ENCODE measurements at places on chromosomes 2 and 18.

GRCh38 chr2:233654501-233654900, 17.2 kb upstream of the UGT1A9 start:
- DNase-seq, result no peak

GRCh38 chr2:184685999-184686841, 87.9 kb downstream of the ZNF804A start:
- no peak for DNase-seq

GRCh38 chr2:30690126-30690561, 117.1 kb downstream of the CAPN13 start:
- no peak for DNase-seq

GRCh38 chr18:8744038-8744437, 38.7 kb downstream of the MTCL1 start:
- DNase-seq, result no peak

DNA sequence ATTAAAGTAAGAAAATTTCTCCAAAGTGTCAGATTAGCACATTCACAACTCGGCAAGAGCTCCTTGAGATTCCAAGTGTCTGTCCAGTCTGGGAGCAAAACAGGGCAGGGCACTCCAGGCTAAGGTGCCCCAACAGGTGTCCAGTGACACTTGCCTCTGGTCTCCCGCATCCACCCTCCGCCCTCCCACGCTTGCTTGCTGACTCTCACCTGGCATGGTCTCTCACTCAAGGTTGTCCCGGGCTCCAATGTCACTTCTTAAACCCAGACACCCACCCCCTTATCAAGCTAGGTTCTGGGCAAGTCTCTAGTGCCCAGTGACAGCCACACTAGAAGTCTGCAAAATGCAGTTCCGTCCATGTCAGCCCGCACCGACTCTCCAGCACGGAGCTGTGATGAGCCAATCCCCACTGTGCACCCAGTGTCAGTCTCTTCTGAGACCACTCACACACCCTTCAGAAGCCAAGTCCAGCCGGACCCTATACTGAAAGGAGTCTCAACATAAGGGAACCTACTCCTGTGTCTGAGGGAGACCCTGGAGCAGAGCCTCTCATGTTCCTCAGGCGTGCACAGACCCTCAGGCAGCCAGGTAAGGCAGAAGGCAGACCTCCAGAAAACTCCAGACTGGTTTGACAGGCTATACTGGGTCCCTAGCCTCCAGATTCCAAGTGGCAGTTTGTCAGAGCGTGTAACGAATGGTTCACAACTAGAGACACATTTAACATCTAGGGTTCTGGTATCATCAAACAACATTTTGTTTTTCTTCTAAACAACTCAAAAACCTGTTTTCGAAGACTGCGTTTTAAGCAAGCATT, 45.6 kb downstream of the HDLBP start:
- DNase-seq, result no peak

- no peak for DNase-seq
Measured at GRCh38 chr2:180327185-180327584, 320.1 kb upstream of the CWC22 start.

DNA sequence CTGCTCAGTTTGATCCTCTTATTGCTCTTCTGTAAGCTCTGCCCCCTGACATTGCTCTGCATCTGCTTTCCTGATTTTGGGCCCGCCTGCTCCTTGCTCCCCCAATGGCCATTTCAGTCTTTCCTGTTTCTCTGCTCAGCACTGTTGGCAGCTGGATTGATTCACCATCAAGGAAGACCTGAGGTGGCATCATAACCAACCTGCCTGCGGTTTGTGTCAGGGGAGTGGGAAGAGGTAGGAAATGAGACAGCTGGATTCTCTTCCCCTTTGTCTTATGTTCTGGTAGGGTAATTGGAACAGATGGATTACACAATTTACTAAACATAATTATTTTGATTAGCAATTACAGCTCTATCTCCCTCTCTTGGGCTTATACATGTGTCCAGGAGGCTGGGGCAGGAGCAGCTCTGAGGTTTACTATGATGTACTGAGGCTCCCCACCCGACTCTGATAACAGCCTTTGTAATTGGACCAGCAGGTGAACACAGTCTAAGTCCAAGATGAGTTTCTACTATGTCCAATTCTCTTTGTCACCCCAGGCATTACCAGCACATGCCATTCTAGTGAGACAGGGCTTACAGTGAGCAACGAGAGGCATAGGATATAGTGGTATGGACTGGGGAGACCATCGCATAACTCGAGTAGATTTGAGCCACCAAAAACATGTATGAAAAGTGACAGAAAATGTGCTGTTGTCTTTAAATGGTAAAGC, 151.8 kb upstream of the MMADHC start:
- no peak for DNase-seq

- no peak for DNase-seq
Measured at GRCh38 chr2:27191070-27191829, 20.6 kb upstream of the ATRAID start.

DNA sequence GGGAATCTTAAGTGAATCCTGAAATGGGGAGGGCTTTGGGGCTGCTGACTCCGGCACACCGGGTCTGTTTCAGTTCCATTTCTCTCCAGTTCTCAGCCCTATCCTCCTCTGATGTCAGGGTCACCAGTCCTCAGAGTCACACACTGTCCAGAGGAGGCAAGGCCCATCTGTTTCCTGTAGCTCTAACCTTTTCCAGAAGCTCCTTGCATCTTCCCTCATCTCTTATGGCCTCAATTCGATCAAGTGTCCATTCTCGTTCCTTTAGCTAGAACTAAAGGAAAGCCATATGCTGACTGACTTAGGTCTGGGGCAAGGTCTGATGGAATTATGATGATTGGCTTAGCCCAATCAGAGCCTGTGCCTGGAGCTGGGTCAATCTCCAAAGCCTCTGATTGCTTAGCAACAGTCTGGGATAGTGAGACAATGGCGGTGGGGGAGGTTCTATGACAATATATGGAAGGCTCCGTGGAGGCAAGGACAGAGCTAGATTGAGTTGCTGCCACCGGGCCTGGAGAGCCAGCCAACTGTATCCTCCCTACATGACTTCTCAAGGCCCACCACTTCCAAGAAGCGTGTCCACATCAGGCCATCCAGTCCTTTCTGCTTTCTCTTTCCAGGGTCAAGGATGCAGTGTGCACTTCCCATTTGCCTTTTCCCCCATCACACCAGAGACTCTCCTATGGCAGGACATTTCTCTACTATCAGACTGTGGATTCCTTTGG, 5.2 kb downstream of the ANKRD53 start:
- DNase-seq, result no peak

GRCh38 chr2:178514664-178515063, 34.4 kb downstream of the PLEKHA3 start:
- no peak for DNase-seq

DNA sequence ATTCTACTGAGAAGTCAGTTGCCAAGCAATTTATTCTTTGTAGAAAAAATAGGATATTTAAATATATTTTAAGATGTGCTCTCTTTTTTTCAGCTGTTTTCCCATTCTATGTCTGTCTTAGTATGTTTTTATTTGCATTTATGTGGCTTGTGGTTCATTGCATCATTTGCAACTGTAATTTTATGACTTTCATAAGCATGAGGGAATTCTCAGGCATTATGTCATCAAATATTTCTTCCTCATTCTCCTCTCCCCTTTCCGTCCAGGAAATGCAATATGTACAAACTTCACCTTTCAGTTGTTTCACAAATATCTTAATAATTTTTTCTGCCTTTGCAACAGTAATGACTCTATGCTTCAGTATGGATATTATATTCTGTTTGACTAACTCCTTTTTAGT, 560.2 kb upstream of the LRATD1 start:
- no peak for DNase-seq

DNA sequence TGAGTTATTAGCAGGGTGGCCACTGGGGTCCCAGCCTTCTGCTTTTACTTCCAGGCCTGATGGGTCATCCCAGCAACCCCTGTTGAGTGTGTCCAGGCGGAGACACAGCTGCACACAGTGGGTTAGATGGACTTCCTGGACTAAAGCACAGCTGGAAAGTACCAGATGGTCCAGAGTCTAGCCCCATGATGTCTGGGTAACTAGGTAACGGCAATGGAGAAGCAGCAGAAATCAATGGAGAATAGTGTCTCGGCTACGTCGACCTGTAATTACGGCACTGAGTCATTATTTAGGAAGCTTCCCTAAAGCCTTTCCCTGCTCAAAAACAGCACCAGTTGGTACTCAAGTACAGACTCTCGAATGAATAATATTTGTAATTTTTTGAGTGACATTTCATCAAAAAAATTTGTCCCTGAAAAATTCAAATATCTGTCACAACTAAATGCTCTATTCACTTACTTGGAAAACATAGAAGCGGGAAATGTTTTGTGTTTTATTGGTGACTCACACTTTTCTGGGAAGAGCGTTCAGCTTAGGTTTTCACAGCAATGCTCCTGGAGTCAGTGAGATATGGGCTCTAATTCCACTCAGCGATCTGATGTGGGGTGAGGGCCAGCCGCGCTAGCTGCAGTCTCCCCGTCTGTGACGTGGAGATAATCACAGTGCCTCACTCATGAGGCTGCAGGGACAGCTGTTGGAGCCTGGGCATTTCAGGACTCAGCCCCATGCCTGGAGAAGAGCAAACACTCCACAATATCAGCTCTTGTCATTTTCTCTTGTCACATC, 16.2 kb upstream of the ARL4C start:
- no peak for DNase-seq

DNA sequence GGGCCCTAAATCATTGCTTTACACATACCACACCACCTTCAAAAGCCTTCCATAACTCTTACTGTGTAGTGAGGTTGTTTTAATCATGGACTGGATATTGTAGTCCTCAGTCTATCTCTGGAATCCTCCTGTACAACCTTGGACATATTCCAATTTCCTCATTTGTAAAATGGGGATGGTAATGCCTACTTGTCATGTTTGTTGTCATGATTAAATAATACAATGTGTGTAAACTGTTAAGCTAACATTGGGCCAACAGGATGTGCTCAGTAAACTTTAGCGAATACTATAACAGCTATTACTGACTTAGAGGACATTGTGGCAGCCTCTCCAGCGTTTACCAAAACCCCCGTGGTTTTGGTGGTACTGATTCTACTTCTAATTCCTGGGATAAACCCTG, 74.7 kb upstream of the PTPRM start:
- no peak for DNase-seq

GRCh38 chr18:3901042-3901441, 451.1 kb downstream of the TGIF1 start:
- DNase-seq, result no peak

DNA sequence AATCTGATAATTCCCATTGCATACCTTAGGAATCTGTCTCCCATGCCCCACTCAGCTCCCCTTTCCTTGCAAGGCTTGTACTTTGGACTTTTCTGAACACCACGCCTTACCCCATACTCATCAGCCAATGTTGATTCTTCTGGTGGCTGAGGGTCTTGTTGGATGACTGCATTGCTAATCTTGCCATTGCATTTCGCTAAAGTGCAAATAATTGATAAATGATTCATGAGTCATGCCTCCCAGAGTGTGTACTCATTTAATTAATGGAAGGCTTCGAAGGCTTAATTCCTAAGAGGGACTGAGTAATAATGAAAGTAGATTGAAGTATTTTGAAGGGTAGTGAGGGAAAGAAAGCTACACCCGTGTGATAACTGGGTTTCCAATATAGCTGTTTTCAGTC, 28.0 kb upstream of the PPP1R1C start:
- DNase-seq, result no peak

GRCh38 chr18:65498605-65499004, 252.2 kb upstream of the CDH7 start:
- no peak for DNase-seq

- no peak for DNase-seq
Measured at GRCh38 chr2:234808907-234809306, 142.9 kb upstream of the SH3BP4 start.

DNA sequence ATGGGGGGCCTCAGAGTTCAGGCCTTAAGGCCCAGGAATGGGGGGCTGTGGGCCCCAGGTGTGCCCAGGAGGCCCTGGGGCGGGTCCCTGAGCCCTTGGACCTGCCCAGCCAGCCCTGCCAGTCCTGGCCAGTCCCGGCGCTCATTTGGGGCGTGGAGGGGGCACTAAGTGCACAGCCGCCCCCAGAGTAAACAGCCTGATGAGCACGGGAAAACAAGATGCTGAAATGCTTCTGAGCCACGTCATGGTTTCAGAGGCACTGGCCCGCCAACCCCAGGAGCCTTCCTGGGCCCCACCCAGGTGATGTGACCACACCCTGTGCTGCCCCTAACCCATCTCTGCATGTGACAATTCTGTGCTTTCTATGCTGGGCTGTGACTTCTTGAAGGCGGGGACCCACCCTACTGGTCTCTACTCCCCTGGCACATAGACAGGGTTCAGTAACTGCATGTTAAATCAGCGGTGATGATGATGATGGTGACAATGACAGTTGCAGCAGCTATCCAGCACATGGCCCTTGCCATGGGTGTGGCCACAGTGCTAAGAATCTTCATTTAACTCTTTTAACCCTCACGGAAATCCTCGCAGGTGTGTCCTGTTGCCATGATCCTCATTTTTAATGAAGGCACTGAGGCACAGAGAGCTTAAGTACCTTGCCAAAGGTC, 28.1 kb upstream of the ASPRV1 start:
- no peak for DNase-seq

DNA sequence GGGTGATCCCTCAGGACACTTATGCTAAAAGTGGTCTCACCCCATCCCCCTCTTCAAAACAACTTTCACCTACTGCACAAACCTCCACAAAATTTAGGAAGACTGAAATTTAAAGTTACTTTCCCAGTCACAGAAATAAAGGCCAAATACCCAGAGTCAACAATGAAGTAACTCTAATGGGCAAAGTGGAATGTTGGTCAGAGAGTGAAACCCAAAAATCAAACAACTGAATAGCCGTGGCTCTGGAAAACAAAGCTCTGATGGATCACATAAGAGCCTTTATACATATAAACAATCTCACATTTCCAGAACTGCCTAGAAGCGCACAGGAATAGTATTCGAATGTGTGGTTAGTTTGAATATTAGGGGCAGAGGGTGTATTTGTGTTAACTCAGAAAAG, 4.7 kb downstream of the ACVR1 start:
- DNase-seq, result no peak

DNA sequence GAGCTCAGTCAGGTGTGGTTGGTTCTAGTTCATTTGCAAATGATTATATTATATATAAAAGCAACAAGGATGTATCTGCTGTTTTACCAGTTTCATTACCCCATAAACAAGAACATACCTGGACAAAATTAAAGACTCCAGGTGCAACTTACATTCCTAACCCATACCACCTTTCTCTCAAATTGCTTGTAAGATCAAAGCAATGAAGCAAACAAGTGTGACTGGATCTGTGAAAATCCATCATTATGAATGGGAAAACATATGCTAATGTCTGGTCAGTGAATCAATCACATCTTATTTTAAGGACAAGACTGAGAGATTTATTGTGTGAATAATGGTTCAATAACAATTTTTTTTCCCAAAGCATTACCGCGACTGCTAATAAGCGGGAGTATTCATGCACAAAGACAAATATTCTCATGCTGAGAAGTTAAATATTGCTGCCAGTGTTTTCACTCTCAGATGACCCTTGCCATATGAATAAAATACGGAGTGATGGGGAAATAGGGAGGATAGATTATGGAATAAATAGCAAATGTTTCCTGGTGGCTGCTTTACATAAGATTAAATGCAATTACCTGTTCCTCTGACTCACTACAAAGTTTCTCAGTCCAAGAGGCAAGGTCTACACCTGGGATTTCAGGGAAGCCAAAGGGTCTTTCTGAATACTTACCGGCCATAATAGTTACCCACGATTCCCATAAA, 59.3 kb downstream of the WDR75 start:
- DNase-seq, result no peak

- no peak for DNase-seq
Measured at GRCh38 chr2:225597911-225598310, 198.4 kb downstream of the NYAP2 start.

- DNase-seq, result no peak
Measured at GRCh38 chr2:80111185-80111584, 193.4 kb downstream of the LRRTM1 start.
